ENCODE measurements at places on chromosomes 7 and 10.

DNA sequence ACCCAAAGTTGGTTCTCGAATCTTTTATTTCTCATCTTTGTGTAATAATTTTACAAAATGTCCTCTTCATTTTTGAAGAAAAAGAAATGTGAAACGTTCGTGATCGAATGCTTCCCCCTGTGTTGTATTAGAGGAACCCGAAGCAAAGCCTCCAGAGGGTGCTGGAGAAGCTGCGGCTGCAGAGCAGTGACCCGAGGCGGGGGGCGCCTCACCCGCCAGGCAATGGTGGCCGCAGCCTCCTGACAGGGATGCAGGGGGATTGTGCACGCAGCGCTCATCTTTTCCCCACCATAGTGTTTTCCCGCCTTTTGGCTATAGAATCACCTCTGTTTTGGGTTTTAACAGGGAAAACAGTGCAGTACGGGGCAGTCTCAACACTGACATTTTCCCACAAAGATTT is 307.5 kb upstream of the ANKRD30A start:
- no peak for DNase-seq

GRCh38 chr7:117791877-117792780 is 81.1 kb downstream of the CTTNBP2 start:
- DNase-seq, result no peak

GRCh38 chr7:158111049-158111751 is 476.4 kb downstream of the PTPRN2 start:
- DNase-seq, result peak; percentile 40

GRCh38 chr10:122368502-122369254 is 5.8 kb upstream of the PLEKHA1 start:
- DNase-seq, result no peak

- no peak for DNase-seq
Observed at GRCh38 chr10:6586501-6586900, 6.4 kb upstream of the PRKCQ start.

DNA sequence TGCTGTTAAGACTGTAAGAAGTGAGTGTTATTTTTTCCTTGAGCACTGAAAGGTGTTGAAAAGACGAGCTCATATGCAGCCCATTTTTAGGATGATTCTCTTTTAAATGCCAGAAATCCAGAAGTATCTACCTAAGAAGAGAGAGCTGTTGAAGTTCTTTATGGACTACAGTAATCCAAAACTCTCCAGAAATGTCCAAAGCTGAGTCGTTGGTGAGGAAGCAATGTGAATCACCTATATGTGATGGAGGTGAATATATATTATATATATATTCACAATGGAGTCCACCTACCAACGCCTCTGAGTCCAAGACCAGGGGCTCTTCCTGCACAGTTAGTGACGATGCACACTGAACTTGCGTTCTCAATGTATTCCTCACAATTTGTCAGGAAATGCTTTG is 252.7 kb upstream of the PITRM1 start:
- no peak for DNase-seq

- peak; percentile 37 for DNase-seq
Observed at GRCh38 chr7:29843093-29843492, 36.8 kb downstream of the WIPF3 start.

DNA sequence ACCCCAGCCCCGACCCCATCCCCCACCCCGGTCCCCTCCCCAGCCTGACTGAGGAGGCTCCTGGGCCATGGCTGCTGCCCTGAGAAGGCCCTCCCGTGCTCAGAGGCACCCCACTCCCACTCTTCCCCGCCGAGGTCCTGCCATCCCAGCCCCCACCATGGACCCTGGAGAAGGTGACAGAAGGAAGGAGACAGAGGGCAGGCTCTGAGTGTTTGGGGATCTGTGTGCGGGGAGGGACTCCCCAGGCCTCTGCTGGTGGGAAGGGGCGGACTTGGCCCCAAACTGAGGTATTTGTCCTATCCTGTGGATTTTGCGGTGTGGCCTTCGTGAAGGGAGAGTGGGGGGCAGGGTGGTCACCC is 53.4 kb downstream of the PWWP2B start:
- DNase-seq, result no peak

GRCh38 chr7:79132844-79133451 is 320.5 kb downstream of the MAGI2 start:
- DNase-seq, result no peak

- no peak for DNase-seq
Observed at GRCh38 chr7:26374647-26375373, 83.1 kb downstream of the SNX10 start.

GRCh38 chr10:98340261-98340939 is 72.4 kb upstream of the LOXL4 start:
- DNase-seq, result no peak

GRCh38 chr7:2952316-2952715 is 91.4 kb downstream of the CARD11 start:
- no peak for DNase-seq

- no peak for DNase-seq
Observed at GRCh38 chr7:8387551-8388256, 45.7 kb upstream of the NXPH1 start.

GRCh38 chr10:14235566-14236195 is 95.0 kb downstream of the FRMD4A start:
- DNase-seq, result no peak

DNA sequence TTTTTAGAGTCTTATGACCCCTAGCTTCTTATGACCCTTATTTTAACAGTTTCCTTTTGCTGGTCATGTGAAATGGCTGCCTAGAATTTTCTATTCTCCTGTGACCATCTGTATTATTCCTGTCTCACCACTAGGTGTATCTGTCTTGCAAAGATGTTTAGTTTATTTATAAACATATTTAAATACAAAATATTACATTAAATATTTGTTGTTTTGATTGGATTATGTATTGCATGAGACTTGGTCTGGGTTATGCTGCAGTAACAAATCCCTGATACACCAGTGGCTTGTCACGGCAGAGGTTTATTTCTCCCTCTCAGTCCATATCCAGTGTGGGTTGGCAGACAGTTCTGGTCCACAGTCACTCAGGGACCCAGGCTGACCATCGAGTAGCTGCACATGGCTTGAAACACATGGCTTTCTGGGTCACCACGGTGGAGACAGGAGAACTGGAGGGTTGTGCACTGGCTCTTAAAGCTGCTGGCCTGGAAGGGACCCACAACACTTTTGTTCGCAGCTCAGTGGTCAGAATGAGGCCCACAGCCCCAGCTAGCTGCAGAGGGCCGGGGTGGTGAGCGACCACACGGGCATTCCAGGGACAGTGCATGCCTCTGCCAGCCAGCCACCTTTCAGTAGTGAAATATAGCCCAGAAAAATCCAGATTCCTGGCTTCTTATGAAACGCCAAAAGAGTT is 7.4 kb downstream of the RASSF4 start:
- DNase-seq, result no peak

DNA sequence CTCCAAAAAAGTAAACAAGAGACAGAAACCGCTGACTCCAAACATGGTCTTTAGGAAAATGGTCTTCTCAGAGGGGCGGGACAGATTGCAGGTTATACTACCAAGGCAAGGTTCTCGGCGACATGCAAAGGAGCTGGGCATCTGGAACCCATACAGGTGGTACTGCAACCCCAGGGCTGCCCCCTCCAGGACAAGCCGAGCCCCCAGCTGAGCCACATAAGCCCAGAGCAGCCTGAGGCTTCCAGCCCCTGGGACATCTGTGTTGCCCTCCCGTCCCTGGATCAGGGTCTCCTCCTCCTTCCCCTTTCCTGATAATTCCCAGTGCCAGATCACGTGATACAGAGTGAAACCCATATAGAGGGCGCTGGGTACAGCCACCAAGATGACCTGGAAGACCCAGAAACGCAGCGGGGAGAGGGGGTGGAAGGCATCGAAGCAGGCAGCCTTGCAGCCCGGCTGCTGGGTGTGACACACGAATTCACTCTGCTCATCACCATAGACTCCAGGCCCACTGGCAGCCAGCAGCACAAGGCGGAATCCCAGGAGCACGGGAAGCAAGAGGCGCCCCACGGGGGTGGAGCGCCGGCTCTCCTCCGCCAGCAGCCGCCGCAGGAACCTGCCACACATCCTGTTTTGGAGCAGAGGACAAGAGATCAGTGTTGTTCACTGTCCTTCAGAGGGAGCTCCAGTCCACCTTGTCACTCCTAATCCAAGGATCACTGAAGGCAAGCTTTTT is at the start of gene GJC3:
Gene GJC3 (minus strand): TSS at position 627 of the 736 bp plus-strand sequence. CDS start 0 bp downstream, at position 627.
- DNase-seq, result peak; percentile 57

Data from NCI-H774 (cell line).